ENCODE measurements at places on chromosomes 3 and 15.

DNA sequence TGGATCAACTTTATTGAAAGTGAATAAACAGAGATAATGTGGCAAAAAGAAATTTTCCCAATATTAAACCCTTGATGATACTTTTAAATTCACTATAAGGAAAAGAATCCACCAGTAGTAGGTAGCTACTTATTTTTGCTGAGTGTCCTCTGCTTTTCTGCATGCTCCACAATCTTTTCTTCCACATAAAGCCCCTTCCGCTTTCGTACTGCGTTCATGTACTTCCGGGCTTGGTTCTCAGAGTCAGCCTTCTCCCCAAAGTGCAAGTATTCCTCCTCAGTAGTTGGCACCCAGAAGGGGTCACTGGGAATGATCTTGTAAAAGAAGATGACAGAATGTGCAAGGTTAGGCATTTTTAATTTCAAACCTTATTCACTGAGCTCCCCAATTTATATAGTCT is 84.4 kb upstream of the MEX3B start:
- DNase-seq, result no peak

- peak; percentile 56 for DNase-seq
Measured at GRCh38 chr15:64149893-64150578, 1.5 kb upstream of the SNX22 start.

GRCh38 chr3:166734734-166735133 is 645.4 kb downstream of the ZBBX start:
- no peak for DNase-seq

DNA sequence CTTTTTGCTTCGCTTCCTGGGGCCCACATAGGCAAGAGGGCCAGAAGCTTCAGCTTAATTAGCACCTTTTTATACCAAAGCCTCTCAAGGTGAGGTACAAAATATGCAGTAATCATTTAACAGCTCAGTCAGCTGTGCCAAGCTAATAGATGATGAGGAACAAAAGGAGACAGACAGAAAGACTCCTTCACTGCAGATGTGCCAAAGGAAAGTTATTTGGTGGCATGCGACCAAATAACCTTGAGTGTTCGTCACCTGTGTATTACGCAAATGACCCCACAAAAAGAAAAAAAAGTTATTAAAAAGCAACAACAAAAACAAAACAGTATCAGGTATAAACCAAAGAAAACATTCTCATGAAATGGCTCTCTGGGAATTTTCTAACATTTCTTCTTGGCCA is 325.8 kb upstream of the IGF1R start:
- no peak for DNase-seq

- DNase-seq, result no peak
Measured at GRCh38 chr3:27387625-27388024, 18.4 kb upstream of the NEK10 start.

- DNase-seq, result no peak
Measured at GRCh38 chr15:93046721-93047120, 42.3 kb downstream of the RGMA start.

GRCh38 chr3:130773366-130773765 is 26.7 kb upstream of the PIK3R4 start:
- DNase-seq, result no peak

- no peak for DNase-seq
Measured at GRCh38 chr15:86329311-86330013, 249.8 kb downstream of the AGBL1 start.

GRCh38 chr3:119194237-119195150 is 21.1 kb downstream of the UPK1B start:
- DNase-seq, result no peak

GRCh38 chr3:131053043-131053859 is 26.6 kb downstream of the NEK11 start:
- DNase-seq, result no peak

GRCh38 chr3:14126017-14126886 is 1.4 kb downstream of the TMEM43 start:
- no peak for DNase-seq

DNA sequence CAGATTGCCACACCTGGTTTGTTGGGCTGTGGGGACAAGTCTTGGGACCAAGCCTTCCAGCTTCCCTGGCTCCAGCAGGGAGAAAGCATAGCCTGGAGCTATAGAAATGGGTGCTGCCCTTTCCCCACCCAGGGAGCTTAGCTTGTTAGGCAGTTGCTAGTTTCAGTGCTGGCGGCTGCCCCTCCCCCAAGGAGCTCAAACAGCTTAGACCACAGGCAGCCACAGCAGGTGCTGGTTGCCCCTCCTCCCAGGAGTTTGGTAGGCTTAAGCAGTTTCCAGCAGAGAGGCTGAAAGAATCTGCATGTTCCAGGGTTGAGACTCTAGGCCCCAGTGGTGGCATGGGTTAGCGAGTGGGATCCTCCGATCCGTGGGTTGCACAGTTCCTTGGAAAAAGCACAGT is 889.7 kb downstream of the IGSF11 start:
- no peak for DNase-seq

DNA sequence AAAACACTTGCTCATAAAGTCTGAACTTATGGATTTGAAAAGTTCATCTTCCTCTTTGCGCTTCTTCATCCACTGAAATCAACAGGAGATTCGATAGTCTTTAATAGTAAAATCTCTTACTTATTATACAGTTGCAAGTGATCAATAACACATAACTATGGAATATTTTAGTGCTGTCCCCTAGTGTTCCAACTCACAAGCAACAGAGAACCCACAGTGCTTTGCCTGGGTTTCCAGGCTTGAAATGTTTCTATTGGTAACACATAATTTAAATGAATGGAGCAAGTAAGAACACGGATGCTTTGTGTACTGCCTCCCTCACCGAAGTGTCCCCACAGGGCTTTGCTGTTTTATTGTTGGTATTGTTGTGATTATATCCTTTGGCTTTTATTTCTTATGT is 93.5 kb downstream of the WDR72 start:
- DNase-seq, result no peak

DNA sequence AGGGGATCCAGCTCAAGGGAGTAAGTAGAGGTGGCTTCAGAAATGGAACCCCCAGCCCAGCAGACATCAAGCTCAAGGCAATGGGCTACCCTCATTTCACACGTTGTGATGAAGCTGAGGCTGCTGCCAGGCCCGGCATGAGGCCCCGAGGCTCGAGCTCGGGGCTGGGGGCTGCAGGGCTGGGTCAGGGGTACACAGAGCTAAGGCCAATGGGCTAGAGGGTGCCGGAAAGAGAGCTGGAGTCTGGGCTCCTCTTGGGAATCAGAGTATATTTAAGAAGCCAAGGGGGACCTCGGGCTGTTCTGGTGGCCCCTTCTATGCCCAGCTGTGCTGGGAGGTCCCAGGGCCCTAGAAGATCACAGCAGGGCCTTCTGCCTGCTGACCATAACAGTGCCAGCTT is 7.4 kb downstream of the PRSS50 start:
- DNase-seq, result peak; percentile 30

- no peak for DNase-seq
Measured at GRCh38 chr15:62257996-62258521, 93.0 kb upstream of the C2CD4B start.
